Fibroblast of skin of right quadriceps (primary cell): ENCODE measurements at places on chromosomes 1 and 21.
A peak's percentile ranks its signal among the peaks of the same experiment; 100 is the strongest.

DNA sequence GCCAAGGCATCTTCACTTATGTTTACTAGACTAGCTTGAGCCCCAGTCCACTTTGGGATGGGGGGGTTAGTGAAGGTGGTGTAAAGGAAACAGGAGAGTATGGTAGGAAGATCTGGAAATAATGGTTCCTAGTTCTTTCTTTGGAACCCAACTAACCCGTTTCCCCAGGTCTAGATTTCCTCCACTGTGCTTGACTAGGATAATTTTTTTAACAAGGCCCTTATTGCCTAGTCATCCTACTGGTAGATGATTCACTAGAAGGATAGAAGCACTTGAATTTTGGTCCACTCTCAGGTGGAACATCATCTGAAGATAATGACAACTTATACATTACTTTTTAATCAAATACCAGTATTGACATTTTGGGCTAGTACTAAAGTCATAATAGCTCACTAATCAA is 45.9 kb upstream of the MYOCOS start:
- no peak for DNase-seq

DNA sequence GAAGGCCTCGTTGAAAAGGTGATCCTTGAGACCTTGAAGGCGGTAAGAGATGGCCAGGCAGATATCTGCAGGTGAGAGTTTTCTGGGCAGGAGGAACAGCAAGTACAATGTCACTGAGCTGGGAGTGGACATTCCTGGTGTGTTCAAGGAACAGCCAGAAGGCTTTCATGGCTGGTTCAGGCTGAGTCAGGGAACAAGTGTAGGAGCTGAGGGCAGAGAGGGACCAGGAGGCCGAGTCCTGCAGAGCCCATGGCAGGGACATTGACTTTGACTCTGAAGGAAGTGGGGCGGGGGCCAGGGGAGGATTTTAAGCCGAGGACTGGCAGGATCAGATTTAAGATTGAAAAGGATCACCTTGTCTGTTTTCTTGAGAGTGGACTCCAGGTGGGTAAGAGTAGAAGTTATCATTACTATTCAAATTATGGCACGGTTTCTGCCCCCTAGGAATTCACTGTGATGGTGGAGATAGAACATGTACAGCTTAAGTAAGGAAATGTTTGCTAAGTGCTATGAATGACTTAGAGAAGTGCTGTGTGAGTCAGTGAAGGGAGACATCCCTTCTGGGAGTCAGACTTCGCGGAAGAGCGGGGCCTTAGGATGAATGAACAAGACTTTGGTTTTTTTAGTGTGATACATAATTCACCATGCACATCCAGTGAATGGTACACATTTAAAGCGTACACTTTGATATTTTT is 202.3 kb downstream of the KIF26B start:
- DNase-seq: no peak

- DNase-seq: no peak
These were observed 18.0 kb downstream of the LRRC42 start for GRCh38 chr1:53964109-53964508.

- no peak for DNase-seq
These were observed 54.5 kb upstream of the SCCPDH start for GRCh38 chr1:246669659-246670058.

- DNase-seq: no peak
These were observed 10.5 kb downstream of the SLX9 start for GRCh38 chr21:44950351-44950750.

DNA sequence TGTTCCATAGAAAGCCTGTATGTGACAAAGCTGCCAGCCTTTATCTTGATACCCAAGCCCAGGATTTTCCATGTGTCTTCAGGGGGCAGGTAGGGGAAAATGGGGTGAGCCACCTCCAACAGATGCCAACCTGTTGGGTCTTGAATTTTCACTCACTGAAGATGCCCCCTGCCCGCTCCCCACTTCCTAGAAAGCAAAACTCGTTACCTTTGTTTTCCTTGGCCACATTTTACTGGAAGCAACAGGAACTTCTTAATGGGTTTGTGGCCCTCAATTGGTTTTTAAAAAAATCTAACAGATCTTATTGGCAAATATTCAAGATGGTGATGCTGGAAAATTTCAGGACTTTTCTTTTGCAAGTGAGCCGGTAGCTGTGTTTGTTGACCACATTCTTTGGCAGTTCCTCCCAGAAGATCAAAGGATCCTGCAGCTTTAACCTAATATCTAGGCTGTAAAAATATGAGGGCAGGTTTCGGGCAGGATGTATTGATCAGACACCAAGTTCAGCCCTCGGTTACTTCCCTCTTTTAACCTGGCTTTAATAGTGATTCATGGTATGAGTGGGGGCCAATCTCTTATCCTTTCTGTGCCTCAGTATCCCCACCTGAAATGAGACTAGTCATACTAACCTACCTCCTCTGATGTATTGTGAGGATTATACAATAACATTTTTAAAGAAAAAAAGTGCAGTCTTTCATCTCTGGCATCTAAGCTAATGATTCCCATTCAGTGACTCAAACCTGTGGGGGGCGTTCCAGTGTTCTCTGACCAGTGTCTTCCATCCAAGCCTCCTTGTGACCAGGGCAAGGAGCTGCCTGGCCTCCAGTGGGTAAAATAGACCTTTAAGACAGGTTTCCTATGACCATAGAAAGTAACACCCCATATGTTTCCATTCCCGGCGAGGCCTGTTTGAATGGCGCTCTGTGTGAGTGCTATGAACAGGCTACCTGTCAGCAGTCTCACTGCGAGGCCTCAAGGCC is 21.3 kb upstream of the GNPAT start:
- no peak for DNase-seq

- no peak for DNase-seq
These were observed 11.4 kb downstream of the SOX13 start for GRCh38 chr1:204084247-204084772.

DNA sequence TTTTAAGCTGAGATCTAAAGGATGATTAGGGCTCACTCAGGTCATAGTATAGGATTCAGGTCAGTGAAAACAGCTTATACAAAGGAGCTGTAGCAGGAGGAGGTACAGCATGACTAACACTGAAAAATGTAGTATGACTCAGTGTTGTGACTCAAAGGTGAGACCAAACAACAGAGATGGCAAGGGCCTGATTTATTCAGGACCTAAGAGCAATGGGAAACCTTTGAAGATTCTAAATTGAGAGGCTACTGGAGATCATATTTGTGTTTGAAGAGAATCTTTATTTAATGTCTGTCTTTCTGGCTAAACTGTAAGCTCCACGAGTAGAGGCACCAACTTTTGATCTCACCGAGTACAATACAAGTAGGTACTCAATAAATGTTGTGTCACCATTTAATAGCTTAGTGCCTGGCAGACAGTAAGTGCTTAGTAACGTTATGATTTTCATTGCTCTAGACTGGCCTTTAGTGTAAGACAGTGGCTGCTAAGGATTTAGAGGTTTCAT is 43.5 kb downstream of the PRKAA2 start:
- peak; percentile 67 for DNase-seq

- DNase-seq: no peak
These were observed 80.5 kb downstream of the MIS18A start for GRCh38 chr21:32198384-32198783.

GRCh38 chr1:31609514-31610118 is 7.9 kb upstream of the HCRTR1 start:
- no peak for DNase-seq

- DNase-seq: no peak
These were observed 136.3 kb downstream of the CDC42BPA start for GRCh38 chr1:227182012-227182411.

- DNase-seq: no peak
These were observed 227.8 kb downstream of the BACH1 start for GRCh38 chr21:29526545-29526944.

- DNase-seq: no peak
These were observed 4.2 kb downstream of the SLC2A5 start for GRCh38 chr1:9065213-9065751.

DNA sequence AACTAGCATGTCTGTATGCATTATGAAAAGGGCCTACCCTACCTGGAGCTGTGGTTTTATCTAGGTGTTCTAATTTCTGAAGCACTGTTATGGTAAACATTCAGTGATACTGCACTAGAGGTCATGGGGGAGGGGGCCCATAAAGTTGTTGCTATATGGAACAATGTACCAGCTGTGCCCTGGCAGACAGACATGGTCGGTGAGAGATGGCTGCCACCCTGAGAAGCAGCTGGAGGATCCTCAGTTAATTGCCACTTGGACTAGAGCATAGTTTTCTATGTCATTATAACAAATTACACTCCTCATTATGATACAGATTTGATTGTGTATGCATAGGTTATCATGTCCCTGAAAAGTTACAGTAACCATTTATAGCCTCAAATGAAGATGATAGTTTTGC is 45.4 kb downstream of the ILDR2 start:
- no peak for DNase-seq

GRCh38 chr21:39696618-39697017 is 48.4 kb upstream of the IGSF5 start:
- DNase-seq: no peak

- peak; percentile 32 for DNase-seq
These were observed 49.4 kb downstream of the NFIA start for GRCh38 chr1:61131716-61132115.

DNA sequence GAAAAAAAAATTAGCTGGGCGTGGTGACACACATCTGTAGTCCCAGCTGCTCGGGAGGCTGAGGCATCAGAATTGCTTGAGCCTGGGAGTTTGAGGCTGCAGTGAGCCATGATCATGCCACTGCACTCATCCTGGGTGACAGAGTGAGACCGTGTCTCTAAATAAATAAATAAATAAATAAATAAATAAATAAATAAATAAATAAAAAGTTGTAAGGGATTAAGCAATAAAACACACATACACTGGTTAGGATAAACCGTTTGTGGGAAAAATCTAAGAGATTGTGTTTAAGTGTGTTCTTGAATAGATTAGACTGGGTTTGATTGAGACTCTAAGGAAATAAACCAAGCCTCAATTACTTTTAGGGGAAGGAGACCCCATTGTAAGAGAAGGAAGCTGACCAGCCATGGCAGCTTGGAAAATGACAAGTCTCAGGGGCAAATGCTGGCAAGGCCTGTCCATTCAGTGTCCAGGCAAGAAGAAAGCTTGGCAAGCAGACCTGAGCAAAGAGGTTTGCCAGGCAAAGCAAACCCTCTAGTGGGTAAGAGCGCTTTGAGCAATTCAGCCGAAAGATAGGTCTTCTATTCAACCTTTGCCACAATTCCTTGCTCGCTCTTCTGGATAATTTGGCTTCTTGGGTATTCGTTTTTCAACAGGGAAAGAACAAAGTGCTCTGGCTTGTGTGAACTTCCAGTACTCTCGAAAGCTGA is 106.9 kb upstream of the SERBP1 start:
- no peak for DNase-seq

- peak; percentile 37 for DNase-seq
These were observed 35.2 kb downstream of the SCYL3 start for GRCh38 chr1:169858467-169858866.

DNA sequence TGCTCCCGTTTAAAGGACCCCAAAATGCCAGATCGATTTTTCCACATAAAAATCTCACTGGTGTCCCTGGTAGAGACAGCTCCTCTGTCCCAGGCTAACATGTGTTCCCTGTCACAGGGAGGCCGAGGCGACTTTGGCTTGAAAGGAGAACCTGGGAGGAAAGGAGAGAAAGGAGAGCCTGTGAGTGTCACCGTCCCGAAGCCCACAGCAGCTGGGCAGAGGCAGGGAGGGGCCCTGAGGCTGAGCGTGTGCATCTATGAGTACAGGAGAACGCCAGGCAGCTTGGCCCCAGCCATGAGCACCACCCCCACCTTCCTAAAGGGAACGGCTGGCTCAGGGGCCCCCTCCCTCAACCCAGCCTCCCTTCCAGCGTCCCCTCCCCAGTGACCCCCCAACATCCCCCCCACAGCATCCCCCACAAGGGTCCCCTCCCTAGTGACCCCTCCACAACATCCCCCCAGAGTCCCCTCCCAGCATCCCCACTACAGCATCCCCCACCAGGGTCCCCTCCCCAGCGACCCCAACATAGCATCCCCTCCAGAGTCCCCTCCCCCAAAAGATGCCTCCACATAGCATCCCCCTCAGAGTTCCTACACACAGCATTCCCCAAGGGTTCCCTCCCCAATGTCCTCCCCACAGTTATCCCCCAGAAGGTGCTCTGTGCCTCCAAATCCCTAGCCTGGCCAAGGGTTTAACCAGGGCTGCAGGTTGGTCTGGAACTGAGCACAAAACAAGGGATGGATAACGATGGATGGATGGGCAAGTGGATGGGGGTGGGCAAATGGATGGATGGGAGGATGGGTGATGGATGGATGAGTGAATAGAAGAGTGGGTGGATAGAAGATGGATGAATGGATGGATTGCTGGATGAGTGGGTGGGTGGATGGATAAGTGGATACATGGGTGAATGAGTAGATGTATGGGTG is 25.1 kb downstream of the COL6A2 start:
- DNase-seq: no peak

- DNase-seq: no peak
These were observed 883 bp downstream of the CHODL start for GRCh38 chr21:18245464-18245967.

DNA sequence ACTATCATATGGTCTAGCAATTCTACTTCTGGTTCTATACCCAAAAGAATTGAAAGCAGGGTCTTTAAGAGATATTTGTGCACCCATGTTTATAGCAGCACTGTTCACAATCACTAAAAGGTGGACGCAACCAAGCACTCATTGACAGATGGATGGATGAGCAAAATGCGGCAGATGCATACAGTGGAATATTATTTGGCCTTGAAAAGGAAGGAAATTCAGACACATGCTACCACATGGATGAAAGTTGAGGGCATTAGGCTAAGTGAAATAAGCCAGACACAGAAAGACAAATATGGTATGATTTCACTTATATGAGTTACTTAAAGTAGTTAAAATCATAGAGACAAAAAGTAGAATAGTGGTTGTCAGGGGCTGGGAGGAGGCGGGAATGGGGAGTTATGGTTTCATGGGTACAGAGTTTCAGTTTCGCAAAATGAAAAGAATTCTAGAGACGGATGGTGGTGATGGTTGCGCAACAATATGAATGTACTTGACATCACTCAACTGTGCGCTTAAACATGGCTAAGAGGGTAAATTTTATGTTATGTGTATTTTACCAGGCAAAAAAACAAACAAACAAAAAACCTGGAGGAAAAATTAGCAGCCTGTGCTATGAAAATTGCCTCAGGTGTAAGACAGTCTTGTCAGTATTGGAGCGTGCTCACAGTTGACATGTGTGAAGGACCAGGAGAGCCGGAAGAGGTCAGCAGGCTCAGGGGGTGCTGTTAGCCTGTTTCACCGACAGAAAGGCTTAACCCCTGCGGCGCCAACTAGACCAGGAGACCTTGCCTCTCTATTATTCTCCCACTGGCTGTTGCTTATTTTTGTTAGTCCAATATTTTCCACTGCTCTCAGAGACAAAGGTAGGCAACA is 26.5 kb downstream of the CD247 start:
- DNase-seq: no peak

DNA sequence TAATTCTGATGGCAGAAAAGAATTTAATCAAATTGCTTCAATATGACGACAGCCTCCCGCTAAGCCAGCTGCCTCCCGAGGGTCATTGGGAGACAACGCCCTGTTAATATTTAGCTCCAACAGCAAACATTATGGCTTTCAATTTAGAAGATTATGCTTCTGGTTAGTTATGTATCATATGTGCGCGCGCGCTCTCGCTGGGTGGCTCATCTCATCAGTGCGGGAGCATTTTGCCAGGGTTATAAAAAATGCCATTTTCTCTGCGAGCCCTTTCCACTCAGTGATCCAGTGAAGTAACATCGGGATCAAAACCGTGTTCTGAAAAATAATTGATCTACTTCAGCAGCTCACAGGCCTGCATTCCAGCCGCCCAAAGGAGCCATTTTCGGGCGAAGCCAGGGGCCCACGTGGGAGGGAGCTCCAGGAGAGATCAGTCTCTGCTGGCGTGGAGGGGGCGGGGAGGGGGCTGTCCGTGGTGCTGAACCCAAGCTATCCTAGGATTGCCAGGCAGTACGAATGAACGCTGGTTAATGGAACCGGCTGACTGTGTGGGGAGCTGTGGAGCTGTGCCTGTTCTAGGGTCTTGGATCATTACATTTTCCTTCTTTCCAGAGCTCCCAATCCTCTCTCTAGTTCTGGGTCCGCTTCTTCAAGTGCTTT is 219.1 kb upstream of the ZC3H12A start:
- peak; percentile 3 for DNase-seq
